ENCODE measurements at places on chromosomes 13 and 19.

- no peak for DNase-seq
These were observed 39.7 kb upstream of the IGSF23 start for GRCh38 chr19:44573627-44574026.

- DNase-seq, result no peak
These were observed at the start of gene LIM2 for GRCh38 chr19:51387924-51388389. Gene LIM2 (minus strand): TSS chr19:51387974. CDS start chr19:51387443, 531 bp downstream.

DNA sequence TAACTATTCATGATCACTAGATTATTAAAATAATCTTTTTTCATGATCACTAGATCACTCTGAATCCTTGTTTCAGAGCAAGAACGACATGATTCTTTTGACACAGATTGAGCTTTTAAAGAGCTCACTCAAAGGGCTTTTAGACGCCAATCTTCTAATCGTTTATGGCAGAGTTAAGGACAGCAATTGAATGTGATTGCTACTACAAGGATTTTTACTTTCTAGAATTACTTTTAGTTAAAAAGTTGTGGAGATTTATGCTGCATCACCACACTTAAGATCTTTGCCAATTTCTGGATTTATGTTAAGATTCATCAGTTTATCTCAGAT is 1.3 kb downstream of the EXOSC8 start:
- no peak for DNase-seq

GRCh38 chr19:4498694-4499093 is 19.6 kb downstream of the PLIN4 start:
- DNase-seq, result no peak

DNA sequence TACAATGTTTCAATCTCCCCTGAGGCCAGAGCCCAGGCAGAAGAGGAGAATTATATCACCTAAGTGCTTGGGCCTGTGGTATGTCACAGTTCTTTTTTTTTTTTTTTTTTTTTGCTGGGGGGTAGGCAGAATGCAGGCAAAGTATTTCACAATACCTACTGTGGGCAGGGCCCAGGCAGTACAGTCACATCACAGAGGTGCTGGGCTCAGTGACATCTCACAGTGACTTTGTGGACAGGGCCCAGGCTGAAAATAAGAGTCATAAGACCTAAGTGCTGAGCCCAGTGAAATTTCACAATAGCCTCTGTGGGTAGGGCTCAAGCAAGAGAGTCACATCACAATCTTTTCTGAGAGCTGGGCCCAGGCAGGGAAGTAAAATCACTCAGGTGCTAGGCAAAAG is 15.9 kb upstream of the ZNF208 start:
- no peak for DNase-seq

DNA sequence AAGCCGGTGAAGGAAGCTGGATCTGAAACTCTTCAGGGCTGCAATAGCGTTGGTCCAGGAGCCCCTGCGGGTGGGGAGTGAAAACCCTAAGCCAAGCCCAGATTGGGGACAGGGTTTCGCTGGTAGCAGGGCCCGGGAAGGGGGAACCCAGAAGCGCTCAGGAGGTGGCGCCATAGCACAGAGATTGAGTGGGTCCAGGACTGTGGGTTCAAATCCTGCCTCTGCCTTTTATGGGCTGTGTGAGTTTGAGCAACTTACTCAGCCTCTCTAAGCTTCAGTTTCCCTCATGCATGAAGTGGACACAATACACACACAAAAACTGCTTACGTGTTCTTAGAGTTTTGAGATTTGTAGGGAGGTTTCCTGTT is 8.3 kb upstream of the SYCN start:
- DNase-seq, result no peak

DNA sequence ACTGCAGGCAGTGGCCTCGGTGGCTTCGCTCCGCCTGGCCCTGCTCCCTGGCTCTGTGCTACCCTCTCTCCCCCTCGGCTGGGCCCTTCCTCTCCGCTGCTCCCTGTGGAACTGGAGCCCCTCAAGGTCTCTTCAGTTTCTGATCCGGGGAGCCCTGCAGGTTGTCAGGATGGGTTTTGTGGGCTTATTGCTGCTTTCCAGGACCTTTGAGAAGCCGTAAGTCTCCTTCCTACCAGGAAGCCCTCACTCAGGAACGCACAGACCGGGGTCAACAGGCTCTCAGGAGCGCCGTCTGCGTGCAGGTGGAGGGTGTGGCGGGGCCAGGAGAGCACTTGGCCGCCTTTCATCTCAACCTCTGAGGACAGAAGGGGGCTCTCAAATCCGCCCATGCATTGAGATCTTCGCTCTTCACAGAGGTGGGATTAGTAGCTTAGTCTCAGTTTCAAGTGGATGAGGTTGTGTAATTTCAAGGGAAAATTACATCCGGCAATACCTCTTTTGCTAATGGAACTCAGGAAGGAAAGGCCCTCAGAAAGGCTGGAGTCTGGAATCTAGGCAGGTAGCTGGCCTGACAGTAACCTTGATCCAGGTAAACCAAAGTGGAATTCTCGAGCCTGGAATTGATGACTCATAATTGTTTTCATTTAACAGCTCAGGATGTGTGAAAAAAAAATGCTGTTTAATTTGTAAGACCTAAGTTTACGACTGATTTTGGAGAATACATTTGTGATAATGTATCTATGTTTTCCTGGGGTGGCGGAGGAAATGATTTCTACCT is 102.0 kb downstream of the ATP11A start:
- DNase-seq, result no peak

GRCh38 chr13:49410477-49410876 is 33.4 kb downstream of the CAB39L start:
- no peak for DNase-seq

- DNase-seq, result no peak
These were observed 815.9 kb upstream of the KLHL1 start for GRCh38 chr13:70923863-70924752.

- DNase-seq, result no peak
These were observed 1.1 kb downstream of the TNNI3 start for GRCh38 chr19:55156202-55157063.

DNA sequence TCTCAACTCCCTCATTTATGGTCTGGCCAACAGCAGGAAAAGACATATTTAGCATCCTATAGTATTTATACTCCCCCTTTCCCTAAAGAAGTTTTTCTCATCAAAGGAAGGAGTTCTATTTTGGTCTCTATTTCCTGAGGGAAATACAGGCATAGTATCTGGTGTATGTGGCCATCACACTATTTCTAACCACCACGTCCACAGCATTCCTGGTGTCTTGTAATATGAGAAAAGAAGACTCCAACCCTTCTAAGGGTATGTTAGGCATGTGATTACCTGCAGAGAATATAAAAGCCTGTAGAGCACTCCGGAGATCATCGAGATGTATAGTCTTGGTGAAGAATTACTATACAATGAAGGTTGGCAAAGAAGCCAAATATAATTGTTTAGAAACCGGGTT is 137.4 kb downstream of the VWA8 start:
- no peak for DNase-seq

DNA sequence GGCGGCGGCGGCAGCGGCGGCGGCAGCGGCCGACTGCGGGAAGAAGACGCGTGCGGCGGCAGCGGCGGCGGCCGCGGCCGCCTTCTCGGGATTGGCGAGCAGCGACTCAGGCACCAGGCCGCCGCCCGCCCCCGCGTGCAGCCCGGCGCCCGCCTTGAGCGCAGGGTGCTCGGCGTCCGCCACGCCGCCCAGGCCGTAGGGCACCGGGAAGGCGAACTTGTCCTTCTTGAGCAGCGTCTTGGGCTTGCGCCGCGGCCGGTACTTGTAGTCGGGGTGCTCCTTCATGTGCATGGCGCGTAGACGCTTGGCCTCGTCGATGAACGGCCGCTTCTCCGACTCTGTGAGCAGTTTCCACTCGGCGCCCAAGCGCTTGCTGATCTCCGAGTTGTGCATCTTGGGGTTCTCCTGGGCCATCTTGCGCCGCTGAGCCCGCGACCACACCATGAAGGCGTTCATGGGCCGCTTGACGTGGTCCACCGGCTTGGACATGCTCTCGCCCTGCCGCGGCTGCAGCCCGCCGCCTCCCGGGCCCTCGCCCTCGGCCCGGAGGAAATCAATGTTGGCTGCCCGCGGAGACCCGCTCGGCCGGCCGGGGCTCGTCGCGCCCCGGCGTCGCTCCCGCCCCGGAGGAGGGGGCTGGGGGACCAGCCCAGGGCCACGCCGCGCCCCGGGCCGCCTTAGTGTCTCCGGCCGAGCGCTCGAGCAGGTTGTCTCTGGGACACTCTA is 621 bp downstream of the SOX21 start:
- no peak for DNase-seq

GRCh38 chr13:47027780-47028437 is 131.1 kb upstream of the HTR2A start:
- DNase-seq, result no peak

DNA sequence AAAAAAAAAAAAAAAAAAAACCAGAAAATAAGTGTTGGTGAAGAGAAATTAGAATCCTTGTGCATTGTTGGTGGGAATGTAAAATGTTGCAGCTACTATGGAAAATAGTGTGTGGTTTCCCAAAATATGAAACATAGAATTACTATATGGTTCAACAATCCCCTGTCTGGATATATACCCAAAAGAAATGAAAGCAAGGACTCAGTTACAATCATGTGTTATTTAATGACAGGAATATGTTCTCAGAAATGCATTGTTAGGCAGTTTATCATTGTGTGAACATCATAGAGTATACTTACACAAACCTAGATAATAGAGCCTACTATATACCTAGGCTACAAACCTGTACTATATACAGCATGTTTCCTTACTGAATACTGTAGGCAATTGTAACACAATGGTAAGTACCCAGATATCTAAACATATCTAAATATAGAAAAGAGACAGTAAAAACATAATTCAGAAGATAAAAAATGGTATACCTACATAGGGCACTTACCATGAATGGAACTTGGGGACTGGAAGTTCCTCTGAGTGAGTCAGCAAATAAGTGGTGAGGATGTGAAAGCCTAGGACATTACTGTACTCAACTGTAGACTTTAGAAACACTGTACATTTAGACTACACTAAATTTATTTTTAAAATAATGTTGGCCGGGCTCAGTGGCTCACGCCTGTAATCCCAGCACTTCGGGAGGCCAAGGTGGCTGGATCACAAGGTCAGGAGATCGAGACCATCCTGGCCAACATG is 25.7 kb upstream of the SLC7A1 start:
- DNase-seq, result peak; percentile 50

GRCh38 chr19:7965921-7966665 is 22.6 kb upstream of the TIMM44 start:
- DNase-seq, result no peak

GRCh38 chr13:41552031-41552430 is 94.7 kb downstream of the RGCC start:
- no peak for DNase-seq

DNA sequence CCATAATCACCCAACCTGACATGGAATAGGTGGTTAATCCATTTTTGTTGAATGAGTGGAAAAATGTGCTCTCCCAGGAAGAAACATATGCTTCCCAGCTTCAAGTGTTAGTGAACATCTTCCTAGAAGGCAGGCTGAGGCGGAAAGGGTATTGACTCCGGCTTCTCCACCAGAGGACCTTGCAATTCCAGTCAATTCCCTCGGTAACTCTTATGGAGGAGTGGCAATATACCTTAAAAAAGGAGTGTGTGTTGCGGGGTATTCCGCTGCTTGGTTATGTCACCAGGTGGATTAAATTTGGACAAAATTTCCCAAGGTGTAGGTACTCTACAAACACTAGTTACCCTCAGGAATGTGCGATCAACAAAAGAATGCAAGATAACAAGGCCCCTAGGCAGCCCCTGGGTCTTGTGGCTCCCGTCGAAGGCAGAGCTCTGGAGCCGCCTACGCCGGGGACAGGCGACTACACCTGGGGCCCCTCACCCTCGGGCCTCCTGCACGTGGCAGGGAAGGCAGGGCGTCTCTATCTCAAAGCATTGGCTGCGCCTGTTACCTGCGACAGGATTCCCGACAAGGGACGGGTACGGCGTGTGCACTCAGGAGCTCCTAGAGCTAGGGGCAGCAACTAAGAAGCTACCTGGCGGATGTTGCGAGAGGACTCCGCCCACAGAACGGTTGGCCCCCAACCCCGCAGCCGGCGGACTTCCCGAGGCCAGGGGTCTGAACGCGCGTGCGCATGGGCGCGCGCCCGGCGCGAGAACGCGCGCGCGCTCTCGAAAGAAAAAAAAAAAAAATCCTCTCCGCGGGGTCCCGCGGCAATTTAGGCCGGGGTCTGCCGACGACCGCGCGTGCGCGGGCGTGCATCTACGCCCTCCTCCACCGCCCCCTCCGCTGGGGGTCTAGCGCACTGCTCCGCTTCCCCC is at the start of gene WDR87:
TSS of gene WDR87 (minus strand) at position 649 of the 923 bp plus-strand sequence. CDS start 8,355 bp downstream, outside the sequence.
- no peak for DNase-seq

GRCh38 chr13:22647156-22647850 is 533.5 kb upstream of the SGCG start:
- no peak for DNase-seq

GRCh38 chr19:16075430-16076153 is 703 bp upstream of the TPM4 start:
- DNase-seq, result no peak

- DNase-seq, result no peak
These were observed 1.1 kb downstream of the ZNF653 start for GRCh38 chr19:11504502-11505031.

GRCh38 chr19:21322528-21322927 is 6.7 kb downstream of the ZNF708 start:
- no peak for DNase-seq

All from RCC 7860 (cell line).